WTC11 (cell line): ENCODE measurements at places on chromosomes 4 and X.

DNA sequence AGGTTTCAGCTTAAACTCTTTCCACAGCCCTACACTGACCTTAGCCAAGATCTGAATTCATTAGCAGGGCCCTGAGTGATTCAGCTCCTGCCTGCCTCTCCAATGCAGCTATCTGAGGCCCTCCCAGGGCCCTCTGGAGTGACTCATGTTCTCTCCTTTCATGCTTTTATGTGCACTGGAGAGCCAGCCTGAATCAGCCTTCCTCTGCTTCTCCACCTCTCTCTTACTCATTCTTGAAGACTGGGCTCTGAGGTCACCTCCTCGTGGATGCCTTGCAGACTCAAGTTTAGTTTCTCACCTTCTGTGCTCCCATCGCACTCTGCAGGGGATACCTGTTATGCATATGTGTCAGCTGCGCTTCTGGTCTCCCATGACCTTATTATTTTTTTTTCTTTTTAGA, 3.1 kb upstream of the OCIAD2 start:
- DNase-seq = no peak

DNA sequence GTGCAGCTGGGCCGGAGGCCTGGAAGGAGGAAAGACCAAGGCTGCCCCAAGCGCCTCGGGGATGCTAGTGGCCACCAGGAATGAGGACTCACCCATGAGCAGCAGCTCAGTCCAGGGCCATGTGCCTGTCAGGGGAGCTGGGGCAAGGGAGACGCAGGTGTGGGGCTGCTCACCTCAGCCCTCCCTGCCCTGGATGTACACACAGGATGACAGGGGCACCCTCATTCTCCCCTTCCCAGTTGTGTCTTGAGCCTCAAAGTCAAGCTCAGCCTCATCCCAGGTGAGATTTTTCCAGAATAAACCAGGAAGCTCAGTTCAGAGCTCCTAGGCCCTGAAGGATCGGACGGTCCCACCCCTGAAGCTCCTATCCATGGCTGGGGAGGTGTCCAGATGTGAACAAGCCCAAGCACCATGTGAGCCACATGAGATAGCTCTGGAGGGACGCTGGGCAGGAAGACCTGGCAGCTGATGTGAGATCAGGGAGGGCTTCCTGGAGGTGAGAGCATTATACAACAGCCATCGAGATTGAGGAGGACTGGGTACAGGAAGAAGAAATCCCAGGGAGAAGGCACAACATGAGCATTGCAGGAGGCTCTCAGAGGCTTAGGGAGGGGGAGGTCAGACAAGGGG, 23.0 kb downstream of the HTRA3 start:
- no peak for DNase-seq

DNA sequence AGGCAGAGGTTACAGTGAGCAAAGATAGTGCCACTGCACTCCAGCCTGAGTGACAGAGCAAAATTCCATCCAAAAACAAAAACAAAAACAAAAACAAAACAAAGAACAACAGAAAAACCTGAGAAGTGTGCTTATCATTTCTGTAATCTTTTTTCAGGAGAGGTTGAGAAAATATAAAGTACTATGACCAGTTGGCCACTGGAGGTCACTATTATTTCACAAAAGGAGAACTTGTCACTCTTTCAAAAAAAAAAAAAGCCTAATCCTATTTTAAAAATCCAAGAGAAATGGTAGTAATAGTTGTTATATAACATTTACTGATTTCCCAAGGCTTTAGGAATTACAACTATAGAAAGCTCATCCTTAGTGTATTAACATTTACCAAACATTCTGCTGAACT, 24.9 kb upstream of the RNF150 start:
- no peak for DNase-seq

GRCh38 chr4:41430792-41431191, 107.2 kb upstream of the LIMCH1 start:
- no peak for DNase-seq

DNA sequence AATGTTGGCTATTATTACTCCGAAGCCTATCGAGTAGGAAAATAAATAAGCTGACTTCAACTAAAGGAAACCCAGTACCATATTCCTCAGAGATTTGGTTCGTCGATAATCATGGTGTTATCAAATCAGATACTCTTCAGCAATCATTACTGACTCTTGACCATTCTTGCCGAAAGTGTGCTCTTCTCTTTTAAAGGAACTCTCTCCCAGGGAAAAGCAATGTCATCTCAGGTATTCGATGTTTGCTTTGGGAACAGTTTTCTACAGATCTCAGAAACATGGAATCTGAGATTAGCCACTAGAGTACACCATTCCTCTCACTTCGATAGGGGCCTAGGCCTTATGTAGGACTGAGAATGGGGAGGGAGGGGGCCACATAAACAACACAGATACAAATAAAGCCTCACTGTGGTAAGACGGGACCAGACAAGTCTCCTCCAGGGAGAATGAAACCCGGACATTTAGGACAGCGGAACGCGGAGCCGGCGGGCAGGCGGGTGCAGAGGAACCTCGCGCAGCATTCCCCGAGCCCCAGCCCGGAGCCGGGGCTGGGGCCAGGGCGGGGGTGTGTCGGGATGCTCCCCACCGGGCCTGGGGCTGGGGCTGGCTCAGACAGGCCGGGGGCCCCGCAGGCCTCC, 581 bp downstream of the DNAJB14 start:
- DNase-seq = peak; percentile 60

GRCh38 chr4:189001283-189001970, 862.2 kb downstream of the TRIML1 start:
- DNase-seq = no peak
